Esophagus squamous epithelium (tissue), 5 donors: ENCODE measurements at places on chromosomes 6 and 20.

- no peak for DNase-seq
Measured at GRCh38 chr20:2775139-2775538, 25.3 kb downstream of the CPXM1 start.

GRCh38 chr20:48697845-48698491 is 129.8 kb downstream of the PREX1 start:
- no peak for DNase-seq

- no peak for DNase-seq
Measured at GRCh38 chr20:19964289-19965265, 52.6 kb upstream of the NAA20 start.

GRCh38 chr6:151098166-151098565 is 141.6 kb upstream of the AKAP12 start:
- DNase-seq: no peak

GRCh38 chr6:87870556-87870955 is 168.5 kb upstream of the AKIRIN2 start:
- DNase-seq: no peak

DNA sequence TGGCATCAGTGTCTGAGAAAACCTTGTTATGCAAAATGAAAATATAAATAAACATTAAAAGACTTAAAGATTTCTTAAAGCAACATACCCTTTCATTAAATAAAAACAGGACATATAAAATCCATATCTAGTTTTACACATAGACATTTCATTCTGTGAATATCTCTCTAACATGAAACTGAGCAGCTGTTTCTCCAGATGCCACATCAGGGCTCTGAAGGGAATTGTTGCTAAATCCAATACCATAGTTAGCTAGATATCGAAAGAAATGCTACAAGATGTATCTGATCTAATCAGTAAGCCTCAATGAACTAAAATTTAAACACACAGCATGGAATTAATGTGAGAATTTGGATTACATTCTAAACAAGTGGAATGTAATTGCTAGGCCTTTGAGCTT is 74.5 kb downstream of the SAMD5 start:
- DNase-seq: no peak

DNA sequence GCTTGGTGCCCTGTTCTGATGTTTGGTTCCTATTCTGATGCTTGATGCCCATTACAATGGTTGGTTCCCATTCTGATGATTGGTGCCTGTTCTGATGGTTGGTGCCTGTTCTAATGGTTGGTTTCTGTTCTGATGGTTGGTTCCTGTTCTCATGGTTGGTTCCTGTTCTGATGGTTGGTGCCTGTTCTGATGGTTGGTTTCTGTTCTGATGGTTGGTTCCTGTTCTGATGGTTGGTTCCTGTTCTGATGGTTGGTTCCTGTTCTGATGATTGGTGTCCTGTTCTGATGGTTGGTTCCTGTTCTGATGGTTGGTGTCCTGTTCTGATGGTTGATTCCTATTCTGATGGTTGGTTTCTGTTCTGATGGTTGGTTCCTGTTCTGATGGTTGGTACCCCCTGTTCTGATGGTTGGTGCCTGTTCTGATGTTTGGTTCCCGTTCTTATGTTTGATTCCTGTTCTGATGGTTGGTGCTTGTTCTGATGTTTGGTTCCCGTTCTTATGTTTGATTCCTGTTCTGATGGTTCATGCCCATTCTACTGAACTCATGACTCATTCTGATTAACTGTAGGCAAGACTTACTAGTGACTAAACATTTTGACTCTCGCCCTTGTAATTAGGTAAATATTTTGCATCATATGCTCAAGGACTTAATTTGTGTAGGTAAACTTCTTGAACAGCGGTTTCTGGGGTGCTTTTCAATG is 146.2 kb downstream of the DLL1 start:
- DNase-seq: no peak

GRCh38 chr6:41718828-41719227 is 16.6 kb downstream of the TFEB start:
- DNase-seq: no peak

- DNase-seq: no peak
Measured at GRCh38 chr6:142187209-142187608, 40.1 kb downstream of the VTA1 start.

DNA sequence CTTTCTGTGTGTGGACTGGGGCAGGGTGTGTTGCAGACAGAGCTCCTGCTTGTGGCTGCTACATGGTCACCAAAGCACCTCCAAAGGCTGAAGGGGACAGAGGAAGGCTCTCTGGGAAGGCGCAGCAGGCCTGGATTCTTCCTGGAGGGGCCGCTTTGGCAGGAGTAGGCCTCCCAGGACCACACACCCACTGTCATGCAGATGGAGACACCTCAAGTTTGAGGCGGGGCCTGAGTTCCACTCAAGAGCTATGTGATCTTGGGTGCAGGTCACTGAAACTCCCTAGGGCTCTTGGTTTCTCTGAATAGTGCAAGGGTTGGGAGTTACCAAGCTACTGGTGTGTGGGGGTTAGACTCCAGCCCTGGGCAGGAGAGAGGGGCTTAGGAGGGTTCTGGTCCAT is 27.9 kb downstream of the EFCAB8 start:
- no peak for DNase-seq

DNA sequence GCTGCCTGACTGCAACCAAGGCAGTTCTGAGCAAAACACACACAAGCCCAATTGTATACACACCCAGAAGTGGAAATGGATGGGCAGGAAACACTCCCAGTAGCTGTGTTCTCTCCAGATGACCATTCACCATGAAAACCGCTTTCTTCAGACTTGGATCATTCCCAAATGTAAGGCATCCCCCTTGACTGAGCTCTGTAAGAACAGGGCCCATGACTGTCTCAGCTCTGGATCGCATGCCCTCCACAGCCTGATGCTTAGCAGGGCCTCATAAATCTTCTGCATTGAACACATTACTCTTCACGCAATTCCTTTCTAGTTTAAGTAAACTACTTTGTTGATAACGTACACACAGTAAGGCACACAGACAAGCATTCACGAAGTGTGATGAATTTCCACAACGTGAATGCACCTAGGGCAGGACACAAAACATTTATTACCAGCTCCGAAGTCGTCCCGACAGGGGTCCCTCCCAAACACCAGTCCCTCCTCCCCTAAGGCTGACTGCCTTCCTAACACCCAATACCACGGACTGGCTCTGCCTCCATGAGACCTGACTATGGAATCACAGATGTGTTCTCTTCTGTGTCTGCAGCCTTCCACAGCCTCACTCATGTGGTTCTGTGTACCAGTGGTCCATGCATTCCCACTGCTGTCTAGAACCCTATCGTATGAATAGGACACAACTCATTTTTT is 31.7 kb downstream of the BMP7 start:
- DNase-seq: no peak

- DNase-seq: no peak
Measured at GRCh38 chr6:41505122-41506049, 40.8 kb upstream of the FOXP4 start.

GRCh38 chr6:92339936-92340640 is 1079.3 kb downstream of the EPHA7 start:
- DNase-seq: no peak

- no peak for DNase-seq
Measured at GRCh38 chr6:71727632-71728294, 158.6 kb upstream of the RIMS1 start.

DNA sequence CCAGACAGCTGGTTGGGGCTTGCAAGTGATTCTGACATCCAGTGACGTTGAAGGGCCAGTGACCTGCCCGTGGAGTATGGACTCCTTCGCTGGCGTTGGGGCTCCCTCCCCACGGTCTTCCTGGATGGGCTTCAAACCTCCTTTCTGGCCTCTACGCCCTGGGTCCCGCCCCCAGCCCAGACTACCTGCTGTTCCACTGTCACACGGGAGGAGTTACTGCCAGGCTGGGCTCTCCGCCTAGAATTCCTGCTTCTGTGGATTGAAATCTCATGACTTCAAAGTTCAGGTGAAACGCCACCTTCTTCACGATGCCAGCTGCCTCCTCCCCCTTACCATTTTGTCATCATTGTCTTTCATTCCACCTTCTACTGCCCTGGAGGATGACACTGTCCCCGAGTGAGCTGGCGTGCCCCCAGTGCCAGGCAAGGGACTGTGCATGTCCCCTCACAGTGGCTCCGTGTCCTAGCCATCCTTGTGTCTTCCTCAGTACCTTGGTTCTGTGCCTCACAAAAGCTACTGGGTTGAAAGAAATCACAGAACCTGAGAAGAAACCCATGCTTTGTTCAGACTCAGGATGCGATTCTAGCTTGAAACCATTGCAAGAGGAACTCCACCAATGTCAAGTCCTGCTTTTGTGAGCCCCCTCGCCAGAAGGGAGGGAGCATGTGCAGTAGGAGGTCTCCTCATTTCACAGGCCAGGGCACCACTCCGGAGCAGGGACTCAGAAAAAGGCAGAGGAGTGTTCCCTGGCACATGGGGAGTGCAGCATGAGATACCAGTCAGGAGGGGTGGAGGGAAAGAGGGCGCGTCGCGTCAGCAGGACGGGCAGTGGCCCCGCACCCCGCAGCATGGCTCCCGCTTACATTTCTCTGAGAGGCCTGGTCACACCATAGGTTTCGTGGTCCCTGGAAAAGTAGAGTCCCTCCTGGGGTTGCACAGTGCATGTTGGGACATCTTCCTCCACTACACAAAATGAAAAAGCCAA is 11.0 kb upstream of the IRF4 start:
- no peak for DNase-seq
